ENCODE measurements at places on chromosomes 3 and 15.

GRCh38 chr3:117507958-117508357 is 798.4 kb downstream of the TUSC7 start:
- no peak for DNase-seq

GRCh38 chr3:197399486-197399885 is 101.1 kb upstream of the DLG1 start:
- no peak for DNase-seq

GRCh38 chr15:90459368-90459767 is 70.4 kb upstream of the CRTC3 start:
- no peak for DNase-seq

GRCh38 chr15:80878242-80878866 is 99.2 kb downstream of the CEMIP start:
- DNase-seq, result no peak

DNA sequence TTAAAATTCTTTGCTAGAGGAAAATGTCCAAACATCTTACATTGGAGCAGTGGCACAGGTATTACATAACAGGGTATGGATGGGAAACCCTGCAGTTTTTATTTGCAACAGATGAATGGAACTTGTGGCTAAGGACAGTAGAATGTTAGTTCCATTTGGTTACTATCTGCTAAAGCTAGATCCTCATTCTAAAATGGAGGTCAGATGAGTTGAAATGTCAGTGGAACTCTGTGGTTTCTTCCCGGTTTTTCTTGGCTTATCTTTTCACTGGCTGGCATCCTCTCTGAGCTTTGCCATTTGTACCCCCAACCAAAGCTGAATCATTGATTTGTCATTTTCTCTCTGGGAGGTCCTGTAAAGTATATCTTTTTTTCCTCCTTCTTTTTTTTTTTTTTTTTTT is 68.9 kb downstream of the ARMC8 start:
- no peak for DNase-seq

DNA sequence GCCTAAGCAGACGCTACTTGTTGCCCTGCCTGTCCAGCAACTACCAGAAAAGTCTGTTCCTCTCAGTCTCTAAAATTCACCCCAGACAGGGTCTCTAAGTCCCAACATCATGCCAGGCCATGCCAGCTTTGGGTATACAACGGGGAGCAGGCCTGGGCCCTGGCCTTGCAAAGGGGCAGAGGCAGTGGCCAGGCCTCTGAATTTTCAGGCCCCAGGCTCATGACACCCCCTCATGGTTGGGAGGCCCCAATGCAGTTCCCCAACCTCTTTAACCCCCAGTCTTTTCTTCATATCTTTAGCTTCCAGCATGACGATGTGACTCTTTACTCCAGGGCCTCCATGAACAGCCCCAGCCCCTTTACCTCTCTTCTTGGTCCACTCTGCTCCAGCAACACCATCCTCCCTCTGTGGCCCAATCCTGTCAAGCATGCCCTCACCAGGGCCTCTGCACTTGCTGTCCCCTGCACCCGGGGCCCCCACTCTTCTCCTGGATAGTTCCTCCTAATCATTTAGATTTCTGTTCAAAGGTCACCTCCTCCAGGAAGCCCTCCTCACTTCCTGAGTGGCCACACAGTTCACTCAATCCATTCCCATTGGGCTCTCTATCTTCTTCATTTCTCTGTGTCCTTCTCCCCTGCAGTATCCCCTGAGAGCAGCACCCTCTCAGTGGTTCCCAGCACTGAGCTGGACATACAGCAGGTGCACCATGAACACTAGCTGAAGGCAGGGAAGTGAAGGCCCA is 4.8 kb downstream of the IQSEC1 start:
- DNase-seq, result no peak

GRCh38 chr3:128432301-128432970 is 34.3 kb downstream of the DNAJB8 start:
- no peak for DNase-seq

- no peak for DNase-seq
These were observed 4.6 kb upstream of the FBLN2 start for GRCh38 chr3:13544293-13544831.

DNA sequence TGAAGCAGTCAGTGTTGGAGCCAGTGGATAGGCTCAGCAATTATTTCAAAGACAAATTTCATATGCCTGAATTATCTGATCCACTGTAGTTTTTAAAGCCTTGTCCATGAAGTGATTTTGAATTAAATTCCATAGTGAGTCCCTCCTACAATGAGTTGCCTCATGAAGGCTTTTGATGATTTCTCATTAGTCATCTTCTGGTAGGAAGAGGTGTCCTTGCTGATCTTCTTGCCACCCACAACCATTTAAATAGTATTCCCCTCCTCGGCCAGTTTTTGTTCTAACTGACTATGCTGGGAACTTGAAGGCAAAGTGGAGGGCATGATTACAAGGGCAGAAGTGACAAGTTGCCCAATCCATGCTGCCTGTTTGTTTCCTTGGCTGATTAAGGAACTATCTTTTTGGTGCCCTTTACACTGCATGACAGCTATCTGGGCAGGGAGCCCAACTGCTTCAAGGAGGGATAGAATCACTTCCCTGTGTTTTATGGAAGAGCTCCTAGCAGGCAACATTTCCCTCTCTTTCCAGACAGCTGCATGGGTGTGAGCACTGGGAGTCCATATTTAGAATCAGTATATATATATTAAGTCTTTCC is 617.5 kb downstream of the ZPLD1 start:
- DNase-seq, result no peak

DNA sequence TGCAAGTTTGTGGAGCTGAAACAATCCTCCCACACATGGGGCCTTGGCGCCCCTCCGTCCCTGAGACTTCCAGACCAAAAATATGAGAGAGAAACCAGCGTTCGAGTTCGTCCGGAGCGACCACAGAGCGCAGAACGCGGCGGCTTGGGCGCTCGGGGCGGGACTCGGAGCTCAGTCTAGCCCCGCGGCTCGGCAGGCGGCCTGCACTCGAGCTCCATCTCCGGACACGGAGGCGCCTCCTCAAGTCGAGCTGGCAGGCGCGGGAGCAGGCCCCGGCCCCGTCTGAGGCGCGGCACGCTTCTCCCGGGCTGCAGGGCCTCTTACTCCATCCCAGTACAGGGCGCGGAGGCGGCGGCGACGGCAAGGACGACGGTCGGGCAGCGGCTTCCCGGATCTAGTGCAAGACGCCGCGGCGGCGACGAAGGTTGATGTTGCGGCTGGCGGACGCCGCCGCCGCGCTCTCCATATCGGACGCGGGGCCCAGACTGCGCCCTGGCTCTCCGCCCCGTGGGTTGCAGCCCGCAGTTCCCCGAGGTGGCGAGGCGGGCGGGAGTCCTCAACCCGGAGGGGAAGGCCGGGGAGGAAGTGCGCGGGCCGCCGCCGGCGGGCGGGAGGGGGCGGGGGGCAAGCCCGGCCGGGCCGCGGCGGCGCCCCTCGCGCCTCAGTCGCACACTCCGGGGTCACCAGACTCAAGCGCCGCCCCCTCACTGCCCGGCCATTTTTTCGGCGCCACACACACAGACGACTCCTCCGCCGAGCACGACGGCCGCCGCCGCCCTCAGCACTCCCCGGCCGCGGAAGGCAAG is 674 bp downstream of the MSL2 start:
- peak; percentile 55 for DNase-seq

GRCh38 chr3:126295407-126295939 is 61.7 kb downstream of the KLF15 start:
- no peak for DNase-seq

DNA sequence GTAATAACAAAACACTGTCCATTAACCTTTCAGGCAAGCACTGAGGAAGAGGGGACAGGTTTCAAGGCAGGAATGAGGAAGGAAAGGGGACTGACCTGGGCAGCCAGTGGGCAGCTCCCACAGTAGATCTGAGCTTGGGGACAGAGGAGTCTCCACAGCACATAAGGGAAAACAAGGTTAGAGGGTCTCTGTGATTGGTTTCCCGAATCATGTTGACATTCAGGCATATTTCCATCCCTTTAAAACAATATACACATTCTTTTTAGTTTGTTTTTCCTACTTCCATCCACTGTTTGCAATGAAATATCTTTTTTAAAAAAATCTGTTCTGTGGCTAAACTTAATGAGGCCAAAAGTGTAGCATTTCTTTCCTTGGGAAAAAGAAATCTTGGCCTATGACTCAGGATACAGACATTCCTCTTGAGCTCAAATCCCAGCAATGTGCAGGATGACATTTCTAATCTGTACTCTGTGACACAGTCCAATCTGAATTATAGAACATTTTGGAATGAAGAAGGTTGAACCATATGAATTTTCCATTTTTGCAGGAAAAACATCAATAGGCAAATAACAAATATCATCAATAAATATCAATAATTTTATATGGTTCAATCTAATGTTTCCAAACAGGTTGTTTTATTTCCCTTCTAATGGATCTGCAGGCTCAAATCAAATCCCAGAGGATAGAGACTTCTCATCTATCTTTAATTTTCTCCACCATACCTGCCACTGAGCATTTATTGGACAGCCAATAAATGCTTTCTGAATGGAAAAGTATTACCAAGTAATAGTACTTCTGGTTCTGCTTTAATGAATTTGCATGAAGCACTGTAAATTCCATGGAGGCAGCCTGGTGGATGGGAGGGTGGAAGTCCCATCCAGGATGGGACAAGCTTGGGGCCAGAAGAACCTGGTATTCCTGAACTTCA is 54.1 kb downstream of the ITGB5 start:
- no peak for DNase-seq

DNA sequence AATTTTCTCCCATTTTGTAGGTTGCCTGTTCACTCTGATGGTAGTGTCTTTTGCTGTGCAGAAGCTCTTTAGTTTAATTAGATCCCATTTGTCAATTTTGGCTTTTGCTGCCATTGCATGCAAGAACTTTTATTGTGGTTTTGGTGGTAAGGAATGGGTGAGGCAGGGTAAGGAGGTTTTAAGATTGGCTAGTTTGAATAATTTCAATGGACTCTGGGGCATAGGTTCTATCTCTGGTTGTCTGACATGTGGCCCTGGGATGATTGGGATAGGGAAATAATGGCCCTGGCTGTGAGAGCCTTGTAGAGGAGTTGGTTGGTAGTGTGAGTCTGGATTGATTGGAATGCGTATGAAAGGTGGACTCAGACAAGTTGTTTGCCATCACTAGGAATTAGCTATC is 38.0 kb downstream of the SEC22A start:
- DNase-seq, result no peak

- no peak for DNase-seq
These were observed 4.5 kb downstream of the CDHR4 start for GRCh38 chr3:49794926-49795905.

- DNase-seq, result no peak
These were observed 51.6 kb downstream of the CHDH start for GRCh38 chr3:53794597-53794996.

DNA sequence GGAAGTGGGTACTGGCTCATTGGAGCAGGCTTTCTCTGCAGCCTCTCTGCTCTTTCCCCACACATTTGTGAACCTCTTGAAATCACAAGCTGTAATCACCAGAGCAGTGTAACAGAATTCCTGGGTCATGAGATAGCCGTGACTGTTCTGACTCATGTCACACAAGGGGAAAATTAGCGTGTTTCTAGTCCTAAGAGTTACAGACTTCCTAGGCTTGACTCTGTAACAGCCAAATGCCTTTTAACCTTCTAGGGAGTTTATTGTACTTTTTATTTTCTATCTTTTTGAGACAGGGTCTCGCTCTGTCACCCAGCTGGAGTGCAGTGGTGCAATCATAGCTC is 54.7 kb upstream of the TRAK1 start:
- no peak for DNase-seq

GRCh38 chr3:88267-88666 is 108.3 kb upstream of the CHL1 start:
- no peak for DNase-seq

DNA sequence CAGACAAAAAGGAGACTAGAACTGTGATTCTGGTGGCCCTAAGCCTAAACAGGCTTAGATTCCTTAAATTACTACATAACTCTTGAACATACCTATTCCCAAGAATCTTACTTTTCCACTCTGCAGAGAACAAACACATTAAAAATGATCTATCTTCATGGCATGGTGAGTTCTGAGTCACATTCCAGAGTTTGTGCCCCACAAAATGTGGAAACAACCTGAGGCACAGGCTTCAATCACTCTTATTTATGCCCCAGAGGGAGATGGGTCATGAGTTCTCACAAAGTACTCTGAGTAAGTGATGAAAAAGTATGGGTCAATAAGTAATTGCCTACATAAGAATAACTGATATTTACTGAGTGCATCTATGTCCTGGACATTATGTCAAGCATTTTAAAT is 137.5 kb upstream of the SLC2A2 start:
- DNase-seq, result no peak

DNA sequence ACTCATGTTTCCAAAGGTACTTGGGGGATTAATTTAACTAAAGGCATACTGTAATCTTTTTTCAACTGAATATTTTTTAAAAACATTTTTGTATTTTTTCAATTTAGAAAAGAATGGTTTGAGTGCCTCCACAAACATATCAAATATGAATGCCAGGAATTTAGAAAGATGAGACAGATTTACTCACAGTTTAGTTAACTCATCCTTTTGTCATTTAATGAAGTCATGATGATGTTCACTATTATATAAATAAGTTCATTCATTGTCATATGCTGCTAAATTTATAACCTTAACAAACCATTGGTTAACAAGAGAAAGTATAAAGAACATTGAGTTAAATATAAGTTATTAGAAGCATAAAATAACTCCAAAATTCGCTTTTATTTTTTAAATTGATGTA is 50.0 kb downstream of the FGF7 start:
- DNase-seq, result no peak

- no peak for DNase-seq
These were observed 533 bp upstream of the SMAD3 start for GRCh38 chr15:67064607-67065530.

DNA sequence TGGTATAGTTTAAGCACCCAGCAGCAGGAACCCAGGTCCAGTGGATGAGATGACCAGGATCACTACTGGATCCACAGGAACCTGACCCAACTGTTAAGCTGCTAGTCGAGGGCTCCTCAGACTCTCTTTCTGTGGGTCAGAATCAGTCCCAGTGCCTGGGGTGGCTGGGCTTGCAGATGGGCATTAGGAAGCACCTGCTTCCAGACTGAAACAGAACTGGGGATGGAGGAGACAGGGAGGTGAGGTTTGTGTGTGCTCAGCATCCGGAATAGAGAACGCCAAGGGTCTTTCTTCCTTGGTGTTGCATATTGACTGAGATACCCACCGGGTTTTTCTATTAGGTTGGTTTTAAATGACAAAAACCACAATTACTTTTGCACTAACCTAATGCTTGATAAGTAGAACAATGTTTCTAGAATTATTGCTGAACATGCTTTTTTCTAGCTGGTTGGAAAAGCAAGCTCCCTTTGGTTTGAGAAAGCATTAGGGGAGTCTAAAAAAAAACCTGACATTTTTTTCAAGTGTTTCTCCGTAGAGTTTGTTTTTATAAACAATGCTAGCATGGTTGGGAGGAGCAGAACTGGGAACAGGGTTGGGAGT is 779 bp downstream of the ST3GAL6 start:
- DNase-seq, result no peak

- no peak for DNase-seq
These were observed 397.7 kb downstream of the DIPK2A start for GRCh38 chr3:144369129-144369879.

GRCh38 chr3:16455966-16456365 is 57.5 kb downstream of the RFTN1 start:
- no peak for DNase-seq

DNA sequence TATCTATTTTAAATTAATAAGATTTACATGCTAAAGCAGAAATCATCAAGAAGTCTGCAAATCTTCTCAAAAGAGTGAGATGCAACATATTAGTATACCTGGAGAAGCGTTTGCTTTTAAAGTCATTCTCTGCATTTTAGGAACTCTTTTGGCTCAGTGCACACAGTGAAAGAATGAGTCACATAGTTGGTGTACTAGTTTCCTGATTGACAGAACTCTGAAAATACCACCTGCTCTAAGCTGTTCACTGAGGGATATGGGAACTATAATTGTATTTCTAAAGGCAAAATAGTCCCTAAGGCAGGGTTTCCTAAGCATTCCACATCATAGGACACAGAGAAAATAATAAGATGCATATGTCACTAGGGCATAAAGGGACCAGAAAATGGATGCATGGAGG is 838.5 kb downstream of the DIPK2A start:
- DNase-seq, result no peak
